HuH-7.5 (cell line): ENCODE measurements at places on chromosomes 3 and 15.

GRCh38 chr15:91032919-91033803 is 10.8 kb upstream of the VPS33B start:
- peak; percentile 51 for DNase-seq

DNA sequence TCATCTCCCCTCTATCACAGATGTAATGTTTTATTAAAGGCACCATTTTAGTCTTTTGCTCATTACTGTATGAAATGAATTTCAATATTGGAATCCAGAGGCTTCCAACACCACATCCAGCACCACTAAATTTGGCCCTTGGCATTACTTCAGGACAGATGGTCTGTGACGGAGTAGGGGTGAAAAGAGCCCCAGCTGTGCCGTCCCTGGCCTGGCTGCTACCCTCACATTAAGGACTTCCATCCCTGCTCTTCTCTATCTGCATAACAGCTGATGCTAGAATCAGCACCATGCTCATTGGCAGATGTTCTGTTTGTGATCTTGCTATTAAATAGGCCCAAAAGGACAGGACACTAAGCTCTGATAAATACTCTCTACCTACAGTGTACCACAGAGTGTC is 152.9 kb downstream of the IL1RAP start:
- no peak for DNase-seq

- DNase-seq: no peak
Measured at GRCh38 chr3:184236033-184236410, 6.6 kb downstream of the VWA5B2 start.

DNA sequence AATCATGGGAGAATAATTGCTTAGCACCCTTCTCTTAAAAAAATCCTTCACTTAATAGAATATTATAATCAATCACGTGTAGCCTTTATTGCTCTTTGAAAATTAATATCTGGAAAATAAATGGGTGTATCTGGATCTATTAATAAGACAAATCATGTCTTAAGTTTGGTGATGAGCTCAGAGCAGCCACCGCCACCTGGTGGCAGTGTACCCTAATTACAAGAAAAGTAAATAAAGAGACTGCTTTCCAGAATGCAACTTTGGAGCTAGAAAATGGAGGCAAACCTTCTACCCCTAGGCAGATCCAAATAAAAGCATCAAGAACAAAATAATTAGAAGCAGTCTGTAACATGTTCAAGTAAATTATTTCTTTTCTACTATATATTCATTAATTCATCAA is 43.5 kb downstream of the EPHB1 start:
- no peak for DNase-seq

- DNase-seq: peak; percentile 59
Measured at GRCh38 chr15:79380755-79381497, 51.2 kb upstream of the MINAR1 start.

DNA sequence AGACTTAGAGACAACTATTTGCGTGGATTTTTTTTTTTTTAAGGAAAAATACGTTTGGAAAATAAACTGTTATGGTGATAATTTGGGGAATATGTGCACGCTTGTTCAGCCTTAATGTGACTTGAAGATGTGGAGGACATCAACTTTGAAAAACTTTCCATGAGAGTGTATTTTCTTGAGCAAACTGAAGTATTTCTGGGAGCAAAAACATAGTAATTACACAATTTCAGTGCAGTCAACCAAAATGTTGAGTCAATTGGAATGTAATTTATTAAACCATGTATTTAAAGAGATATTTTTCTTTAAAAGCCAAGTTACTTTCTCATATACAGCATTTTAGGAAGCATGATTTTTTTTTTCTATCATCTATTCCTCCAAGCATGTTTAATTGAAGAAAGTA is 80.3 kb upstream of the FLNB start:
- no peak for DNase-seq

DNA sequence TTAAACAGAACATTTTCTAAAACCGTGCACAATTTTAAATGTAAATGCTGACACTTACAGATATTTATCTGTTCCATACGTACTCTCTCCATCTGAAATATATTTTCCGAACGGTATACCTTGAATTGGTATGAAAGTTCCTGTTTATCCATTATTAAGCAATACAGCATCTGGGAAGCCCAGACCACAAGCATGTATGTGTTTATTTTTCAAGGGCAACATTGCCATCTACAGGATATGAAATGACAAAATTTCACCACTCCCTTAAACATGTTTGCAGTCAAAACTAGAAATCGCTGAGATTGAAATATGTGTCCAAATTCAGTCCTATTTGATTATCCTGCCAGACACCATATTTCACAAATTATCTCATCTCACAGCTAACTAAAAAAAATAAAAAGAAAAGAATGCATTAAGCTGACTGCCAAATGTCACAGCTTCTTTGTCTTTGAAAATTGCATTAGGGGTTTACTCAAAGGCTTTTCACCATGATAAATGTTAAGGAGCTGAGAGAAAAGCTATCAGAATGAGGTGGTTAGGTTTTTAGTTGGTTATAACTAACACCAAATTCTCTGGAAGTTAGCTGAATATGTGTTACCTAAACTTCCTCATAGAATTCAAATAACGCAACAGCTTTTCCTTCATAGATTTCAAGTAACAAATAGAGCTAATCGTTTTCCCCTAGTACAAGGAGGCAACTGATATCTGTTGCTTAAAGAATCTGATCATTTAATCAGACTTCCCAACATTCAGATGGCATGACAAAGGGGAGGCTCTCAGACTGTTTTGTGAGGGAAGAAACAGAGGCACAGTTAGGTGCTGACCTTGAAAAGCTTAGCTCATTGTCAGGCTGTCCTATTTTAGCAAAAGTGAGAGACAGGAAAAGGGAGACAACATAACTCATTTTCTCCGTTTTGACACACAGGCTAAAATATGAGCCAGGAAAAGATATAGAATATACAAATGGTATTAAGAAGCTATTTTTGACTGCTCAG is 533.1 kb downstream of the TBL1XR1 start:
- peak; percentile 4 for DNase-seq

GRCh38 chr3:2984831-2985220 is 125.3 kb downstream of the IL5RA start:
- no peak for DNase-seq

DNA sequence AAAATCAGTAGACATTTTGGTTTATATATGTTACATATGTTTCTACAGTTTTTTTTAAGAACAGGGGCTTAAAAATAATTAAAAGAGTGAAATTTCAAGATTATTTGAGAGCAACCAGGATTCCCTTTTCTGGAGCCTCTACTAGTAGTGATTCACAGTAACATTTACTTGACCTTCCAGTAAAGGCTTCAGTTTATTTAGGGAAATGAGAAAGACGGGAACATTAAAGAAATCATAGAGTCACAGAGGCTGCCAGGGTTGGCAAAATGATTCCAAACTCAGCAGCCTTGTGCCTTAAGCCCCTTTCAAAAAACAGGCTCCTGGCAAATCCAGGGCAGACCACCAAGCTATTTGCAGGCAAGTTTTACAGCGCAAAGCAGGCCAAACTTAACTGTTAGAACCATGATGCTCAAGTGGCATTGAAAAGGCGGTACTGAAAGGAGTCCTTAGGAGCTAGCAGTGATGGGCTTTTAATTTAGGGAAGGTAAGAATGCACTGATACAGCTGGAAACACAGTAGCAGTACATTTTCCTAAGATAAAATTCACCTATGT is 201.1 kb upstream of the ADAMTS9 start:
- DNase-seq: no peak

DNA sequence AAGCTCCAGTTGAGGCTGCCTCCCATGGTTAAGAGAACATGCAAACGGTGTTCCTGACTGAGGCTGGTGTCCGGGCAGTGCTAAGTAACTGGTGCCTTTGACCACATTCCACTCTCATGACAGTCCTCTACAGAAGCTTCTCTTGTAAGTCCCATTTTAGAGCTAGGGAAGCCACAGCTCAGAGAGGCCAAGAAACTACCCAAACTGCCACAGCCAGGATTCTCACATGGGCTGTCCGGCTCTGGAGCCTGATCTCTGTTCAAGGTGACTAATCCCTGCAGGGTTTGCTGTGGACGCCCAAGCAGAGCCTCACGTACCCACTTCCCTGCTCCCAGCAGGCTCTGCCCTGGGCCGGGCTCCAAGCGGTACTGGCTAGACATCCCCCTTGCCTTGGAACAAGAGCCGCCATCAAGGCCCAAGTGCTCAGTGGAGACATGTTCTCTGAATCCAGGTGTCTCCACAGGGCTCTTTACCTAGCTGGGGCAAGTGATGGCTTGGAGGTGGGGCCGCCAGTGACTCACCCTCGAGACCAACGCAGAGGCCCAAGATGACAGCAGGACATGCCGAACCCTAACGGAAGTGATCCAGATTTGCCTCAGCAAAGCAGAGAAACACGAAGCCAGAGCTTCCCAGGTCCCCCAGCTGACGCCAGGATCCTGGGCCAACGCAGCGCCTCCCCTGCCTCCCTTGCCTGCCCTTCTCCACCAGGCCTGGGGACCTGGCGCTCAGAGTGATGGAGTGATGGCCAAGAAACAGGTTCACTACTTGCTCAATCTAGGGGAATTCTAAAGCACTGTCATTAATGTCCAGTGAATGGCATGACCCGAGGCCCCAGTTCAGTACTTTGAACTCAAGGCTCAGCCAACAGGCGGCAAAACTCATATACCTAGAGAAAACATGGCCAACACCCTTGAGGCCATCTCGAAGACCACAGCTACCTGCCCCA is 24.4 kb downstream of the KLHL25 start:
- no peak for DNase-seq
